Dermis microvascular lymphatic vessel endothelial cell (primary cell): ENCODE measurements at places on chromosomes 12 and 14.

GRCh38 chr12:99153293-99153692, 494.3 kb upstream of the GARIN6 start:
- no peak for DNase-seq

GRCh38 chr14:96713426-96713825, 83.8 kb upstream of the VRK1 start:
- DNase-seq: no peak

DNA sequence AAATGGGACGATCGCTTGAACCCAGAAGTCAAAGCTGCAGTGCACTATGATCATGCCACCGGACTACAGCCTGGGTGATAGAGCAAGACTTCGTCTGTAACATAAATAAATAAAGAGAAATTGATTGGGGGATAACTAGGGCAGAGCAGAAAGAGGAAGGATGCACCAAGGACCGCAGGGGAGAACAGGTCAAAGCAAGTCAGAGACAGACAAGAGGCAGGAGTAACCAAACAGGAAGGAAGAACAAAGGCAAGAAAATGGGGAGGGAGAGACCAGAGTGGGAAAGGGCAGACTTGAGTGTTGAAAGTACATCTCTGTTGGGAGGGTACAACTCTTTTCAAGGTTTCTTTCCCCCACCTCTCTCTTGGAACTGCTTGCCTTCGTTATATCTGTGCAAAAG, 50.8 kb upstream of the ELK3 start:
- DNase-seq: no peak

DNA sequence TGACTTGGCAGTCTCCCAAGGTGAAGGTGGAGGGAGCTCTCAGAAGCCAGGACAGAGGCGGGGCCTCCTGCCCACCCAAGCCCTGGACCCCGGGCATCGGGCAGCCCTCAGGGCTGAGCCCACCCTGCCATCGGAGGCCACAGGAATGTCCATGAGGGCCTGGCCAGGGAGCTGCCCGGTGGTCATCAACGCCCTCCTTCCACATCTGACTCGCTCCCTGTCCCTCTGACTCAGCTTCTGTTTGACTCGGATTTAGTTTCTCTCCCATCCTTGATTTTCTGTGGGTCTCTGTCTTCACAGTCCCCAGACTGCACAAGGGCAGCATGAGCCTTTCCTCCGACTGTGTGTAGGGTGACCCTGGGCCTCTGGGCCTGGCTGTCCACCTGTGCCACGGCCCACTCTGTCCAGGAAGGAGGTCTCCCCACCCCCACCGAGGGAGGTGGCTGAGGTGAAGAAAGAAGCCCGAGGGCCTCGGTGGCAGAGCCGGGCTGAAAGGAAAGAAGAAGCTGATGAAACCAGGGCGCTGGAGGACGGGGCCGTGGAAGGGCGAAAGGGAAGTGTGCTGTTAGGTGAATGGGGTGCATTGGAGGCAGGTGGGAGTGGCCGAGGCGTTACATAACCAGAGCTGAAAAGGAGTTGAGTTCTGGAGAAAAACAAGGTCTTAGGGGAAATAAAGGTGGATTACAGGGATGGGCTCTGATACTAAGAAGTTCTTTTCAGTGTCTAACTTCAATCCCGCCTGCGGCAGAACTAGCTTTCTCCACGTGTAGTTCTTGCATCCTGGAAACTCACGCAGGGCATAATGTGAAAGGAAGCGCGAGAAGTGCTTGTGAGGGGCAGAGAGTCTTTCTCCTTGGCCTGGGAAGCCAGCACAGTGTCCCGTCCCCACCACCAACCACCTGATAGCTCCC, 16.7 kb upstream of the TMEM106C start:
- DNase-seq: no peak

DNA sequence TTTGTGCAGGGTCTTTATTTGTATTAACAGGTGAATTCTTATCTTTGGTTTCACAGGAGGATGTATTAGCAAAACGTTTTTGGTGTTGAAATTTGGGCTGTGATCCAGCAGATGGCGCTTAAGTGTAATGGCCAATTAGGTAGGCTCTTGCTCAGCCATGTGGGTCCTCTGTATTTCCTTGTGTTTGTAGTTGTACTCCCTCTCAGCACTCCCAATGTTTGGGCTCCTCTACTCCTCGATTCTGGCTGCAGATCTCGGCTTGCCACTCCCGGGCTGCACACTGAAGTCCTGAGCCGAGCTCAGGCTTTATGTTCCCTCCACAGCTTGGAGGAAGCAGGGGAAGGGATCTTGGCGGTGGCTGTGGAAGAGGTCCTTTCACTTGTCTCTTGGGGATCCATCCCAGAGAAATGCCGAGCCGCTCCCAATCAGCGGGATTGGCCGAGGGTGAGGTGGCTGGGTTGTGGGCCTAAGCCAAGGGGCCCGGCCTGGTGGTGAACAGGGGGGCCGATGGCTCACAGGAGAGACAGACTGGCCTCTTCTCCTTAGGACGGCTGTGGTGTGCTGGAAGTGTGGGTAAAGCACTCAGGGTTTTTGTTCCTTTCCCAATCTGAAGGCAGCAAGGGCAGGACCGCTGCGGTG, 133.7 kb downstream of the AEBP2 start:
- peak; percentile 83 for DNase-seq

GRCh38 chr12:31020385-31021166, 53.1 kb upstream of the DDX11 start:
- DNase-seq: no peak

DNA sequence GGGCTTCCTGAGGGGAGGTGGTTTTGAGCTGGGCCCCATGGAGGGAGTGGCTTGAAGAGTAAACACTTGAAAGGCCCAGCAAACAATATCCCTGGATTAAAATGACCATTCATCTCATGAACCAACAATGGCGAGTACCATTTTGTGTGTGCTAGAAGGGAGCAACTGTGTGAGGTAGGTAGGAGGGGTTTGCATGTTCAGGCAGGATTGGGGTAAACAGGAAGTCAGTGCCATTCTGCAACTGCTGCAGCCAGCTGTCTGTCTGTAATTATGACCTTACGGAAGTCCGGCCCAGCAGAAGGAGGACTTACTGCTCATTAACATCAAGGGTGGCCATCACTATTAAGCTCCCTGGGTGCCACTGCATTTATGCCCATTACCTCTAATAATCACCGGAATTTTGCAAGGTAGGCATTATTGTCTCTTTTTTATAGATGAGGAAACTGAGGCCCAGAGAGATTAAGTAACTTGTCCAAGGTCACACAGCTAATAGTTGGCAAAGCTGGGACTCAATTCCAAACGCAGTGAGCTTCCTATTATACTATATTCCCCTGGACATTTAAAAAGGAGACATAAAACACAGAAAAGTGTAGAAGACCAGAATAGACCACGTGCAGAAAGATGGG, 16.6 kb upstream of the IFI27L2 start:
- DNase-seq: peak; percentile 16

DNA sequence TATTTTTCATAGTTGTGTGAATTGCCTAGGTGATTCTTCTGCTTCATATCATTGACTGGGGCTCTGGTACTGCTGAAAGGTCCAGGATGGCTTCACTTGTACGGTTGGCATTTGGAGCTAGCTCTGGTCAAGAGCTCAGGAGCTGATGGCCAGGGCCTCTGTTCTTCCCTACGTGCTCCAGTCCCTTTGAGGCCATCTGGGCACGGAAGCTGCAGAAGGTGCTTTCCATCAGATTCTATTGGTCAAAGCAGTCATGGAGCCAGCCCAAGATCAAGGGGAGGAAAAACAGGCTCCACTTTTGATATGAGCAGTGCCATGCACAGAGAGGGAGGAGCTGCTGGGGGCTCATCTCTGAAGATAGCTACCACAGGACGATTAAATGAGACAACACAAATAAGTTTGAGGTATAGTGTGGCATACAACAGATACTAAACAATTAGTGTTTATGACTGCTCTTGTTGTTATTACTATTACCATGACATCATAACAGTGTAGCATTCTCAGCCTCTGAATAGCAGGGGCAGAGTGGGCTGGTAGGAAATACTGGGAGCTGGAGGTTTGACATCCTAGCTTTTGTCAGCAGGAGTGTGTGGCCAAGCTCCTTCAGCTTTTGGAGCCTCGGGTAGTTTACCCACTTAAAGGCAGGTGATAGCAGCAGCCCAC, 10.4 kb downstream of the KRT83 start:
- no peak for DNase-seq

DNA sequence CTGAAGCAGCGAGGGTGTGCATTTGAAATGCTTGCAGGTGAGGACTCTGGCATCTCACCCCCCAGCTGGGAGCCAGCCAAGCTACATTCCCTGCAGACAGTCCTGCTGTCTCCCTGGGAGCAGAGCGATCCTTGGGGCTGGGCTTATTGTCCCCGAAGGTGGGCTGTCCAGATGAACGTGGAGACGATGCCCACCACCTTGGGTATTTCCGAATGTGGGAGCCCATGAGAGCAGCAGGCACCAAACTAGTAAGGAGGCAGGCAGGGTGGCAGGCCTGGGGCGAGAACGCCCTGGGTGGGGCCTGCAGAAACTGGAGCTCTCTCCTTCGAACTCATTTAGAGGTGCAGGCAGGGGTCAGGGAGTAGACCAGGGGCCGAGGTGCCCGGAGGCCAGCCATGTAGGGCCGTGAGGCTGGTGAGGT, 18.5 kb downstream of the ZBTB42 start:
- DNase-seq: no peak

- DNase-seq: no peak
Measured at GRCh38 chr12:113260127-113260526, 38.9 kb downstream of the TPCN1 start.

DNA sequence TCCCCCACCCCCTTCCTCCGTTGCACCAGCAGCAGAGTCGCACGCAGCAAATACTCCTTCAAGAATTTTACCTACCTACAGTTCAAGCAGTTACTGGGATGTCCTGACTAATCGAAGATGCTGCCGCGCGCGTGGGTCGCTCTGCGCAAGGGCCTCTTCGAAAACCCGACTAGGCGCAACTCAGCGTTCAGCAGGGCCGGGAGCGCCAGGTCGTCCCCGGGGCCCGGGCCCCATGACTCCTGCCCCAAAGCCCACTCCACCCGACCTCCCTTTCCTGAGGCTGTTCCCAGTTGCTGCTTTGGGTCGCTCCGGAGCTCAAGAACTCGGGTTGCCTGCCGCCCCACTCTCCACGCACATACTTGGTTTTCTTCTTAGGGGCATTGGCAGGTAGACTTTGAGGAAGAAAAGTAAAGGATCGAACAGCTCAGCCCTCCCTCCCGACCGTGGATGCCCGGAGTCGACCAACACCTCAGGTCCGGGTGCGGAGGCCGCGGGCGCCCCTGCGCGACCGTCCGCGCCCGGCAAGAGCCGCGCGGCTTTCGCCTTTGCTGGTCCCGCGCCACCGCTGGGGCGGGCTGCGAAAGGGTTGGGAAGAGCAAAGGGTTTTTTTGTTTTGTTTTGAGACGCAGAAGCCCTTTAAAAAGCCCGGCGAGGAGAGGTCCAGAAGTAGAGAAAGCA, 1.9 kb downstream of the BMP4 start:
- no peak for DNase-seq

GRCh38 chr14:92651758-92652406, 96.5 kb downstream of the LGMN start:
- DNase-seq: no peak

DNA sequence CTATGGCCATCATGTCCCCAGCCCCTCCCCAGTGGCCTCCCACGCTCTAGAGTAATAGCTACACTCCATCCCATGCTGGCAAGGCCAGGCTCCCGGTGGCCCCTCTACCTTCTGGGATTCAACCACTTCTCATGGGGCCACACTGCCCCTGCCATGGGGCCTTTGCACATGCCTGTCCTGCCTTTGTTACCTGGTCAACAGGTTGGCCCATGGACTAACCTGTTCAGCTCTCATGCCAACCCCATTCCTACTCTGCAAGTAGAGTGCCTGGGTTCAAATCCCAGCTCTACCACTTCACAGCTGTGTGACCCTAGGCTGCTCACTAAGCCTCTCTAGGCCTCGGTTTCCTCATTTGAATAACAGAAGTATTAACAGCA, 98.5 kb downstream of the RFLNA start:
- DNase-seq: no peak

DNA sequence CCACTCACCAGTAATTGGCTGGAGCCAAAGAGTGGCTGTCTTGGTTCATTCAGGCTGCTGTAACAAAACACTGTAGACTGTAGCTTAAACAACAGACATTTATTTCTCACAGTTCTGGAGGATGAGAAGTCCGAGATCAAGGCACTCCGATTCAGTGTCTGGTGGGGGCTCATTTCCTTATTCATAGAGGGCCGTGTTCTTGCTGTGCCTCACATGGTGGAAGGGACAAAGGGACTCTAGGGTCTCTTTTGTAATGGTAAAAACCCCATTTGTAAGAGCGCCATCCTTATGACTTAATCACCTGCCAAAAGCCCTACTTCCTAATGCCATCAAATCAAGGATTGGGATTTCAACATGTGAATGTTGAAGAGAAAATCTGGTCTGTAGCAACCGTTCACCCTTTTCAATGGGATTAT, 34.7 kb upstream of the CDKN3 start:
- no peak for DNase-seq

GRCh38 chr14:50335389-50335788, 23.3 kb downstream of the DMAC2L start:
- peak; percentile 88 for DNase-seq

- no peak for DNase-seq
Measured at GRCh38 chr12:127245009-127245408, 1022.0 kb upstream of the TMEM132C start.

- DNase-seq: no peak
Measured at GRCh38 chr14:106166650-106167204, 640.3 kb downstream of the TMEM121 start.

DNA sequence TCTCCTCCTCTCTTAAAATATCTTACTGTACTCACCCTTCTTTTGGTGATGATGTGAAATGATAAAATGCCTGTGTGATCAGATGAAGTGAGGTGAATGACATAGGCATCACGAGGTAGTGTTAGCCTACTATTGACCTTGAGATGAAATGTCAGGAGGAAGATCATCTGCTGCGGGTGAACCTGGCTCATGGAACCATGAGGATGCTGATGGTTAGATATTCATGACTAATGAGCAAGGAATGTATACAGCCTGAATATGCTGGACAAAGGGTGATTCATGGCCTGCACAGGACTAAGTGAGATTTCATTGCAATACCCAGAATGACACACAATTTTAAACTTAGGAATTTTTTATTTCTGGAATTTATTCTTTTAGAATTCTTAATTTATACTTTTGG, 89.6 kb downstream of the DAAM1 start:
- DNase-seq: peak; percentile 66

GRCh38 chr14:55477680-55478079, 37.3 kb upstream of the TBPL2 start:
- DNase-seq: no peak

GRCh38 chr12:113070117-113070906, 13.8 kb downstream of the DTX1 start:
- no peak for DNase-seq

GRCh38 chr12:70110085-70110484, 133.1 kb upstream of the CNOT2 start:
- no peak for DNase-seq

GRCh38 chr12:94240171-94240570, 91.8 kb downstream of the PLXNC1 start:
- no peak for DNase-seq
